ENCODE measurements at places on chromosomes 6 and 20. TPM values are rescaled to one million over a fixed set of nuclear protein-coding genes. Genes with fewer than 3 reads are reported as not detected.

GRCh38 chr20:62881662-62882395 is 20.2 kb upstream of the TCFL5 start:
- no peak for DNase-seq

GRCh38 chr20:49661560-49662329 is 51.9 kb downstream of the B4GALT5 start:
- no peak for DNase-seq

DNA sequence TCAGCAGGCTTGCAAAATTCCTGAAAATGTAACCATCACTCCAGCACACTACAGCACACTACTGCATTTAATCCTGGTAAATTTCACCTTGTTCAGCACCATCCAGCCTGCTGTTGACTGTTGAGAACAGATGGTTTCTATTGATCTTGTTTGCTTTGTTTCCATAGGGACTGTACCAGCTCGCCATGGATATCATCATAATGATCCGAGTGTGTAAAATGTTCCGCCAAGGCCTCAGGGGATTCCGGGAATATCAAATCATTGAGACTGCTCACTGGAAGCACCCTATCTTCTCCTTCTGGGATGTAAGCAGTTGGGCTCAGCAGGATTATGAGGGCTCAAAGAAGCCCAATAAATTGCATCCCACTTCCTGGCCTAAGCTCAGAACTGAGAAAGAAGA is 4.1 kb downstream of the CNBD2 start:
- no peak for DNase-seq

DNA sequence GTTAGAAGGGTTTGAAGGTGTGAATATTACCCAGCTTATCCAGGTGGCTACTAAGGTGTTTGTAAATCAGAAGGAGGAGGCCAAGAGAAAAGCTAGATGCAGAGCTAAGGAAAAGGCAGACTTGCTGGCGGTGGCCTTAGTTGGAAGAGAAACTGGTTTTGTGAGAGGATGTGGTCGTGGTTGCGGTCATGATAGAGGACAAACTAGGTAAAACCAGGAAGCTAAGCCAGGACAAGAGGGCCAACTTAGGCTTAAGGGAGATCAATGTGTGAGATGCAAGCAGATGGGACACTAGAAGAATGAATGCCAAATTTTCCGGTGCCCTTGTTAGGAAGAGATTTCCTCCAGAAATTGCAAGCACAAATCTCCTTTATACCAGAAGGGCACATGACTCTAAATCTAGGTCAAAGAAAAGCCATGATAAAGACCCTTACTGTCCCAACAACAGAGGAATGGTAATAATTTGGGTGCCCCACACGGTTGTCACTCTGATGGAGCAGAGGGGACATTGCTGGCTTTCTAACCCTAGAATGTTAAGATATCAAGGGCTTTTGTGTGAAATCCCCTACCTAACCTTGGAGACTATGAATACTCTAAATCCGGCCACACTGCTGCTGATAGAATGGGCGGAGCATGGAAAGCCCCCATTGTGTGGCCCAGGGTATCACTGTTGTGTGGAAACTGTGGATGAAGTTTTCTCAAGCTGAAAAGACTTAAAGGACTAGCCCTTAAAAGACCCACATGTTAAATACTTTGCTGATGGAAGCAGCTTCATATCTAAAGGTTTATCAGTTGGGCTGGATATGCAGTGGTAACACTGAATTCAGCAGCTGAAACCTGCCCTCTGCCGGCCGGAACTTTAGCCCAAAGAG is 7.8 kb downstream of the IL22RA2 start:
- DNase-seq: no peak

DNA sequence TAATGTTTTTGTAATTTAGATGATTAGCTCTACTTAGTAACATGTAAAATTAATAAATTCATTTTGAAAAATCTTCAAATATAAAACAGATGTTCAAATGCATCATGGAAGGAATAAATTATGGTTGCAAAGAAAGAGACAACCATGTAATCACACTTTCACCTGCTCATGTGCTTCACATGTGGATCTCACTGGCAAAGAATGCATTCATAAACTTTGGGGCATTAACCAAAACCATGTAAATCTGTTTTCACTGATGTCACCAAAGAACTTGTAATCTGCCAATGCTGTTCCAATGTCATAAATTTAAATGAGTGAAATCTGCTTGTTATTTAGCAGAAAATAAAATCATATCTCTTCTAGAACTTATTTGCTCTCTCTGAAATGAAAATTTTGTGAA is 142.7 kb downstream of the TENT5A start:
- DNase-seq: no peak

- no peak for DNase-seq
These were observed 33.9 kb downstream of the SCGN start for GRCh38 chr6:25685896-25686295.

DNA sequence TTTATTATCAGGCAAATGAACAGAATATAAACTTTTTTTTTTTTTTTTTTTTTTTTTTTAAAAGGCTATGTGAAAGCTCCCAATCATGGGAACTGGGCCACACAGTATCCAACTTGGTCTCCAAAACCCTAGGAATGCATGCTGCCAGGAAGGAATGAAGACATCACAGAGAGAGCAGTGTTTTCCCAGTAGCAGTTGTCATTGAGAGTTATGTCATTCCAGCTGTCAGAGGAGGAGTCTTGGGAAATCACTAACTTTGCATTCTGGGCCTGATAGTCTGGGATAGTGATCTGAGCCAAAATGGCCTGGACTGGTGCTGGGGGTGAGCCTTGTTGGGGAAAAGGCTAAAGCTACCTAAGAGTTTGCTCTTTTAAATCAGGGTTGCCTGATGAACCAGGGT is 231.3 kb upstream of the MAP3K7 start:
- DNase-seq: no peak

DNA sequence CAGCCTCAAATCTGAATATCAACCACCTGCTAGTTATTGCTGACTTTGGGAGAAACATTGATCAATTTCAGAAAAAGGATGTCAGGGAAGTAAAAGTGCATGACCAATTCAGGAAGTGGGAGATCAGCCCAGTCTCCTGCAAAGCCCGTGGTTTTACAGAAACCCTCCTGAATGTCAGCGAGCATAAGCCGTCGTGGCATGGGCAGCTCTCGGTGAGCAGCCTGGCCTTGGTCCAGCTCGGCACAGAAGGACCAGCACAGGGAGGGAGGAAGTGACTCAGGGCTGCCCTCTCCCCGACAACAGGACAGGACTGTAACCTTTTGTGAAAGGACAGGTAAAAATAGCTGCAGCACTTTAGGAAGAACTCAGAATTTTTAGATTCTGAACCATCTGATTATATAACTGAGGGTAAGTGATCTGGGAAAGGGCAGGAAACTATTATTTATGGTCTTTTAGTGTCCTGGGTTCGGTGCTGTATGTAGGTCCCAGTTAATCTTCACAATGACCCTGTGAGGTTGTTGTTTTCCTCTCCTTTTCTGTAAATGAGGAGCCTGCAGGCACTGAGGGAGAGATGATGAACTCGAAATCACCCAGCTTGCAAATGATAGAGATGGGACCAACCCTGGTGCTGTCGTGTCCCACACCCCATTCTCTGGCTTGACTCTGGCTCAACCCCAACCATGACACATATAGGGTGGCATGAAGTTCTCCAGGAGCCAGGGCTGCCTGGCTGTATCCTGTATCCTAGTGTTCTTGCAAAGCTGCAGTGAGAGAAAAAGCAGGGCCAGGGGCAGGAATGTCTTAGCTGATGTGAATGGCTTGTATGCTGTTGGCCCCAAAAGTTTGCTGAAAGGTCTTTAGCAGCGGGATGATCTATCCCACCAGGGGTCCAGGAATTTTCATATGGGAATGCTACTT is 37.6 kb downstream of the NRN1 start:
- peak; percentile 46 for DNase-seq

GRCh38 chr6:17130786-17131185 is 28.9 kb downstream of the STMND1 start:
- no peak for DNase-seq

- peak; percentile 66 for DNase-seq
These were observed 14.7 kb downstream of the UQCC2 start for GRCh38 chr6:33696548-33697518.

- no peak for DNase-seq
These were observed 268.7 kb downstream of the PTPRK start for GRCh38 chr6:128251445-128252340.

DNA sequence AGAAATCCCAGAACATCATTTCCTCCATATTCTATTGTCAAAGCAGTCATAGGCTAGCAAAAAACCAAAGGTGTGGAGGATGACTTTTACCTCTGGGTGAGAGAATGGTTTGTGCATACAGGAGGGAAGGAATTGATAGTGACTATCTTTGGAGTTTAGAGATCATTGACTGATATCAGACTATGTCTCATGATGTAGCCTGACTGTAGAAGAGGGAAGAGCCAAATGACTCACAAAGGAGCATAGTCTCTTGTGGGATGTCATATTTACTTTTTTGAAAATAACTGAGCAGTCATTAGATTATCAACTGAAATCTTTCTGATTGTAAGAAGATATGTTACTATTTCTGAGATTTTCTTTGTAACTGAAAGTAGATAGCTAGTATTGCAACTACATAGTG is 158.5 kb downstream of the FLRT3 start:
- no peak for DNase-seq

GRCh38 chr20:61766921-61767610 is 298.6 kb downstream of the TAF4 start:
- DNase-seq: no peak

DNA sequence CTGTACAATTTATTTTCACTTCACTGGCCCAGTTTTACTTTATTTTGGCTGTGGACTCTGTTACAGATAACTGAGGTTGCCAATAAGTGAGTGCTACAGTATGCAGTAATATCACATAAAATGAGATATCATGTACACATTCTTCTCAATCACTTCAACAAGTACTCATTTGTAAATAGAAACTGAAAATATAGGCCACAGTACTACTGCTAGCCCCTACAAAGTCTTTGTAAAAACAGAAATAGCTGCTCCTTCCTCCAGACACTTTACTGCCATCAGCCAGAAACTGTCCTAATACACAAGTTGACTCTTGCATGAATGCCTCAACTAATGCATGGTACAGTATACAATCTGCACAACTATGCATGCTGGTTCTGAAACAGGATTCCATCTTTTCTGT is 9.2 kb downstream of the DTNBP1 start:
- no peak for DNase-seq

- DNase-seq: no peak
These were observed 9.0 kb downstream of the NFATC2 start for GRCh38 chr20:51533291-51534172.

- no peak for DNase-seq
These were observed 39.4 kb upstream of the RFPL4B start for GRCh38 chr6:112307707-112308106.

GRCh38 chr6:22954749-22955385 is 385.5 kb downstream of the HDGFL1 start:
- no peak for DNase-seq

- DNase-seq: peak; percentile 99
These were observed 94.5 kb upstream of the PTPN1 start for GRCh38 chr20:50415516-50416268.

- DNase-seq: no peak
These were observed 291.9 kb upstream of the PRDM1 start for GRCh38 chr6:105794239-105794638.

GRCh38 chr6:16421462-16421960 is 183.1 kb downstream of the GMPR start:
- no peak for DNase-seq

- no peak for DNase-seq
These were observed 334.8 kb upstream of the MANEA start for GRCh38 chr6:95242560-95242959.

- DNase-seq: no peak
These were observed 45.4 kb downstream of the MKKS start for GRCh38 chr20:10388597-10388996.

RTF2 gene
- 81.0 TPM for total RNA-seq

IMPG1 gene
- not detected for total RNA-seq

SEMG1 gene
- not detected for total RNA-seq
